ENCODE measurements at places on chromosomes 6 and 20.

- no peak for DNase-seq
These were observed 63.9 kb downstream of the KCNS1 start for GRCh38 chr20:45037050-45037449.

GRCh38 chr20:15942130-15942529 is 631.1 kb downstream of the KIF16B start:
- DNase-seq, result no peak

GRCh38 chr6:75257343-75258087 is 13.9 kb upstream of the COX7A2 start:
- no peak for DNase-seq

- DNase-seq, result no peak
These were observed 81.4 kb upstream of the MYLIP start for GRCh38 chr6:16047435-16047990.

DNA sequence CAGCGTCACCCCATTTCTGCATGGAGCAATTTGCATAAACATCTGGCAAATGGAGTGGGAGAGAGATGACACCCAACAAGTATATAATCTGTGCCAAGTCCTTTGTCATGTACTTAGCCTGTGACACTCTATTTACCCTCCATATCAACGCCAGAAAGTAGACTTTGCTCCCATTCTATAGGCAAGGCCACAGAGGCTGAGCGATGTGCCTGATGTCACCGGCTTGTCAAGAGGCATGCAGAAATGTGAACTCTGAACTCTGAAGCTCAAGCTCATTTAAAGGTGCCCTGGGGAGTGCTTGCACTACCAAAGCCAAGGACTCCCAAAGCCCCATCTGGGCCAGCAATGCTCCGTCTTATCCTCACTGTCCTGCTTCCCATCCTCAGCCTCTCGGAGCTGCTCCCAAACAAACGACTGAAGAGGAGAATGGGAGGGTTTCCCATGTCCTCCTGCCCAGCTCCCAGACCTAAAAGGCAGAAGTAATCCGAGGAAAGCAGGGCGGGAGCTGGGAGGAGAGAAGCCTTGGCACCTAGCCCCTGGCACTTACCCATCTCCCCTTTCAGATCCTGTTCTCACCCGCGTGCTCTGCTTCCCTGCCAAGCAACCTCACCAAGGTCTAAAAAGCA is 9.2 kb downstream of the CPNE5 start:
- DNase-seq, result no peak

- no peak for DNase-seq
These were observed 34.5 kb upstream of the DUSP22 start for GRCh38 chr6:257774-258173.

DNA sequence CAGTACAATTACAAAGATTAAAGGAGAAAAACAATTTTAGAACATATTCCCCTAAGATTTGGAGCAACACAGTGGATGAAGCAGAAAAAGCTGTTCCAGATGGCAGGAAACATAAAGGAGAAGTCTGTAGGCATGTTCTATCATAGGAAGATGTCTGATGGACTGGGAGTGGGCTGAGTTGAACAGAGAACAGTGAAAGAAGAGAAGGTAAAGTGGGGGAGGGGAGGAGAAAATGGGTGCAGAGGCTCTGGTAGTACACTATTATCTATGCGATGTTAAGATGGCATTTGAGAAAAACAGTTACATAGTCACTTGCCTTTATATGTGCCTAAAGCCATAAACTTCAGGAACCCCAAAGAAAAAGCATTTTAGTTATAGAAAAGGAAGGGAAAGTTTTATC is 4.2 kb upstream of the PHIP start:
- no peak for DNase-seq

GRCh38 chr20:42341654-42342053 is 723.5 kb upstream of the CHD6 start:
- no peak for DNase-seq
